ENCODE measurements at places on chromosomes 6 and 20.

DNA sequence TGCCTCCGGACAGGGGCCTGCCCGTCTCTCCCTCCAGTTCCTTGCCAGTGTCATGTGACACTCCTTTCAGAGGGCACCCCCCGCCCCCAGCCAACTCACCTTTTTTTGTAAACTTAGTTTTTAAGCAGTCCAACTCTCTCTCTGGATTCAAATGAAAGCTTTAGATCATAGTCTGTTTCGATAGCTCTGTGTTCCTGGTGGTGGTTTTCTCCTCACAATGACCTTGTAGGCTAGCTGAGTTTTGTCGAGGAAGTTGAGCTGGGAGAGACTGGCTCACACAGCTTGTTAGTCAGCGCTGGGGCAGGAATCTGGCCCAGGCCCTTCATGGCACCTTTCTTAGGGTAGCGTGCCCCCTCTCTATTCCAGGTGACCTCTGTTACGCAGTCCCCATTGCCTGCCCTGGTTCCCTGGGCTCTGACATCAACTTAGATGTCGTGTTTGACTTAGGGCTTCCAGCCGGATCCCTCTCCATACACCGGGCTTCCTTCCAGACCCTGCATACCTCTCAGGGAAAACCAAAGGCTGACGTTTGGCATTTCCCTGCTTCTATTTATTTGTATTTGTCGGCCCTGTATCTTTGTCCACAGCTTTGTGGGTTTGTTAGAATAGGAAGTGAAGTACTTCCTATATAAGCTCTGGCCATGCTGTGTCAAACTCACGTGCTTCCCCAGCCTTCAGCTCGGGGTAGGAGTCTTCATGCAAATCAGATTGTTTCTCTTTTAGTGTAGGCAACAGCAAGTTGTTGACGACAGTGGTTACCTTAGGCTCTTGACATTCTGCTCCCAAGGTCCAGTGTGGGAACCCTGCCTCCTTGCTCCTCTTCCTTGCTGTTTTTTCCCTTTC lies 12.7 kb downstream of the IGF2R start:
- DNase-seq = no peak

- DNase-seq = no peak
These were observed 70.4 kb downstream of the JAG1 start for GRCh38 chr20:10603378-10603777.

DNA sequence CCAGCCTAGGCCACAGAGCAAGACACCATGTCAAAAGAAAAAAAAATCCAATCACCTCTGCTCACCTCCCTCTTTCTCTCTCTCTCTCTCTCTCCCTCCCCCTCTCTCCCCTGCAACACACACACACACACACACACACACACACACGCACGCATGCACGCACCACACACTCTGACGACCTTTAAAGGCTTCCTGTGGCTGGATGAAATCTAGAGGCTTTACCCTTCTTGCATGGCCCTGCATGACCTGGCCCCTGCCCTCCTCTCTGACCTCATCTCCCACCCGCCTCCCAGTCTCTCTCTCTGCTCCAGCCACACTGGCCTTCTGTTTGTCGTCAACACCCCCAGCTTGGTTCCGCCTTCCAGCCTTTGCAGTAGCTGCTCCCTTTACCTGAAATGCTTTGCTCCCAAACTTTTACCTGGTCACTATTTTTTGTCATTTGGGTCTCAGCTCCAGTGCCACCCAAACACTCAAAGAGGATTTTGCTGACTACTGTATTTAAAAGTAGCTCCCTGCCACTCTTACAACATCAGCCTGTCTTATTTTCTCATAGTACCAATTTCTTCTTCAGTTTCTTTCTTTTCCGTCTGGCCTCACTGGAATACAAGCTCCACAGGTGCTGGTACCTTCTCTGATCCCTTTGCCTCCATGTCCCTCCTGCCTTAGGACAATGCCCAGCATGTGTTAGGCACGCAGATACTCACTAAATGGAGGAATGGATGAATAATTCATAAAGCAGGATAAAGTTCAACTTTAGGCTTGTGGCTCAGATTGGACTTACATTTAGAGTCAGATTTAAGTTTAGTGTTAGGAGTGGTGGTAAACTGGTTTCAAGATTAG lies 4.3 kb upstream of the LTA start:
- DNase-seq = no peak

- no peak for DNase-seq
These were observed 13.7 kb upstream of the UBE2V1 start for GRCh38 chr20:50126662-50127061.

- DNase-seq = no peak
These were observed 735 bp upstream of the MOG start for GRCh38 chr6:29656157-29656556.

DNA sequence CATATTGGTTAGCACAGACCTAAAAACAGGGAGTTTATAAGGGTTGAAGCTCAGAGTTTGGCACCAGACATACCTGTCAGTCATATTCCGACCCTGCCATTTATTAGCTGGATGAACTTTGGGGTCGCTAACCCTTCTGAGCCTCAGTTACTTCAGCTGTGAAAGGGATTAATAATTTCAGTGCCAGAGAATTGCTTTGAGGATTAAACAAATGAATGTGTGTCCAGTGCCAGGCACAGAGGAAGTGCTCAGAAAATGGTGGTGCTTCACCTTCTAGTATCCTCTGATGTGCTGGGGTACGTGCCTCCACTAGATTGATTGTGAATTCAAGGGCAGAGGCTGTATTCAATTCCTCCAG lies 4.1 kb upstream of the EPB41L1 start:
- no peak for DNase-seq

DNA sequence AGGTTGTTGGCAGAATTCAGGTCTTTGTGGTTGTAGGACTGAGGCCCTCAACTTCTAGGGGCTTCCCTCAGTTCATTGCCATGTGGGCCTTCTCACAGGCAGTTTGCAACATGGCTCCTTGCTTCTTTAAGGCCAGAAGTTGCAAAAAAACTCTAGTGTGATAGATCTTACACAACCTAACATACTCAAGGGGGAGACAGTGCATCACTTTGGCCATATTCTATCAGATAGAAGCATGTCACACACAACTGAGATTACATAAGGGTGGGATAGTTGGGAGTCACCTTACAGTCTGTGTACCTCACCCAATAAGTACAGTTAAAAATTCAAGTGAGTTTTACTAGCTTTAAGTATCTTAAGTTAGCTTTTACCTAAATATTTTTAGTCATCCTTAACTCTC lies 1.6 kb downstream of the SIRPD start:
- no peak for DNase-seq

DNA sequence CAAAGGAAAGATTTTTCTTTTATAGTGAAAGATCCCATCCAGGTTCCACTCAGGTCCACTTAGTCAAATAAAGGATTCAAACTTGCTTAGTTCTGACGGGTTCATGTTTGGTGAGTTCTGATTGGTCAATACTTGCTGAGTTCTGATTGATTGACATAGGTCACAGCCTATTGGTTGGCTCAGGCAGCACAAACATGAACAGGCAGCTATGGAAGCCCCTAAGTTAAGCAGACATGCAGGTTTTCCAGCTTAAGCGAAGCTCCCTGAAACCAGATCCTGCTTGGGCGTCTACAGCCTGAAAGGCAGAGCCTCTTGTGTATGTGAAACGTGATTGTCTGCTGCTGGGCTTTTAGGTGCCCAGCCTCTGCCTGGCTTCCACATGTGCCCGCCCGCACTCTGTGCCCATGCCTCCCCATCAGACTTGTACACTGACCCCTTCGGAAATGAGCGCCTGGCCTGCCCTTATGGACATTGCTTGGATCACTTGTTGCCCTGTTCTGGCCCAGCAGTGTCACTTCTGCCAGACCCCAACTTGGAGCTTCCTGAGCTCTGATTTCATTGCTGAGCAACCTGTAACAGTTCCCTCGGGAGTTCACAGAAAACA lies 45.4 kb upstream of the ECI2 start:
- no peak for DNase-seq

- no peak for DNase-seq
These were observed 1.0 kb upstream of the SPATA2 start for GRCh38 chr20:49916146-49917002.

DNA sequence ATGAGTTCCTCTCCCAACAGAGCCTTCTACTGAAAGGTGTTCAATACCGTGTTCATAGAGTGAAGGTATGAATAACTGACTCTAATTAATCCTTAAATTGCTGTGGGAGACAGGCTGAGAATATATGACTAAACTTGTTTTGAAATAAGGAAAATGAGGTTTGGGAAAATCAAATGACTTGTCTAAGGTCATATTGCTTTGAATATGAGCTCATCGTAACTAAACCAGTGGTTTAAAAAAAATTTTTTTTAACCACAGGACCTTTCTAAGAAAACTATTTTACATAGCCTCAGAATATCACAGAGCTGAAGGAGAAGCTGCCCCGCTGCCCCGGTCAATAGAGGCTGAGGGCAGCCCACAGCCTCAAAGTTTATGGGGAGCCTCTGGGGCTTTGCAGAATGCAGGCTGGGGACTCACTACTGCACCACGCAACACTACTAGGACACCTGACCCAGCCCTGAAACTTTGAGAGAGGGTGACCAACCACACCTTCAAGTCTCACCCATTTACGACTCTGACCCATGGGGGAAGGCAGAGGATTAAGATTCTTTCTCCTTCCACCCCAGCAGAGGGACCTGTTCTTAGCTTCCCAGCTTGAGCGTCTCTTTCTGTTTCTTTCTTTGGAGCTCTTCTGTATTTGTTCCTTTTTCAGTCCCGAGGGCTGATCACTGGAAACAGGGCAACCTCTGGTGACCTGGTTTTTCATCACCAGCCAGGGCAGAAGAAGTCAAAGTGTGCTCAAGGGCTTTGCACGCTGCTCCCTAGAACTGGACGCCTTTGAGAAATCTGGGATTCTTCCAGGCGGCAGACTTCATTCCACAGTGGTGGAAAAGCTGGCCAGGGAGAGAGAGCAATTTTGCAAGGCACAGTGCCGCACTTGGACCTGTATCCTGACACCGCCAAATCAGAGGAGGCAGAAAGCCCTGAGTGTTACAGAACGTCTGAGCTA lies 220.2 kb downstream of the ATXN1 start:
- DNase-seq = no peak

DNA sequence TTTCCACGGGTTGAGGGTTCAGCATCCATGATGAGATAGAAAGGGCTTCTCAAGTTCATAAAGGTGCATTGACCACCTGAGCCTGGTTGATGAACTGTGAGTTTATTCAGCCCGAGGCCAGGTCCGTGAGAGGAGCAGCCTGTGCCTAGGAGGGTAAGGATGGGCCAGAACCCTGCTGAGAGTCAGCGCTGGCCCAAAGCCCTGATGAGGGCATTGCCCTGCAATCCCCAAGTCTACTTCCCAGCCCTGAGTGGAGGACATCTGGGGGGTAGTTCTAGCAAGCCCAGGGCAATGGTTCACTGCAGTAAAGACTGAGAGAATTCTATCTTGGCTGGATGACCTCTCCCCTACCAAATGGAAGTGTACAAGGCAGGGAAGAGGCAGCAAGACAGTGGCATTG lies 123.3 kb upstream of the NXT1 start:
- DNase-seq = no peak

- no peak for DNase-seq
These were observed 114.2 kb upstream of the BEND6 start for GRCh38 chr6:56840467-56841380.

DNA sequence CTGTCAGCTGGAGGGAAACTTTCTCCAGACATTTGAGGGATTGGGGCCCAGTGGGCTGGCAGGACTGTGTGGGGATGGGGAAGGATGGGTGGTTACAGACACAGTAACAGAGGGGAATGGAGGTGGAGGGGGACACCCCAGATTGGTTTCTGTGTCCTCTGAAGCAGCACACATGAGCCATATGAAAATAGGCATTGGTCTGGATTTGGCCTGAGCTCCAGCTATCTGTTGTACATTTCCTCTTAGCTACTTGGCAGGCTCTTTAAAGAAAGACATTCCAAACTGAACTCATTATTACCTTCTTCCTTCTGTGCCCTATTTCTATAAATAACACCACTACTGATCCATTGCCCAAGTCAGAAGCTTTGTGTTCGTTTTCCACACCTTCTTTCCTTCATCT lies 72.0 kb upstream of the PRL start:
- DNase-seq = no peak

GRCh38 chr20:39941245-39941644 lies 747.8 kb downstream of the MAFB start:
- no peak for DNase-seq

DNA sequence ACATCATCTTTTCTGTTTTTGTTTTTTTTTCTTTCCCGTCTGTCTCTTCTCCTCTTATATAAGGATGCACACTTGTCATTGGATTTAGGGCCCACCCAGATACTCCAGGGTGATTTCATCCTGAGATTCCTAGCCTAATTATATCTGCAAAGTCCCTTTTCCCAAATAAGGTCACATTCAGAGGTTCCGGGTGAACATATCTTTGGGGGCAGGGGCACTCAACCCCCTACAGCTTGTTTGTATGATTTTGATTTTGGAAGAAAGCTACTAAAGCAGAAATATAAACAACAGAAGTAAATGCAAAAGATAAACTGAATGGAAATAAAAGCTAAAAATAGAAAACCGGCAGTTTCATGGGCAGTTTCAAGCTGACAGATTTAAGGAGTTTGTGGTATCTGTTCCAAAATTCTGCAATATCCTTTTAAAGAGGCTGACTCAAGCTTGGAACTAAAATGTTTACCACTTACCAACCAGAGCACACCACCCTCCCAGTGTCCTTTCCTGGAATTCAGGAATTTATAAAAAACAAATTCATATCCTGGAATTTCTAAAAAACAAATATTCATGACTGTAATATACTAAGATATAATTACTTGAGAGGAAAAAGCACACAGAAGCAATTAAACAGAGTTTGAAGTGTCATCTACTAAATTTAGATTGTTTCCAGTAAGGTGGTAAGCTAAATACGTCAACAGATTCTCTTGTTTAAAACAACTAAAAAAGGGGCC lies 100.0 kb upstream of the CARMIL1 start:
- no peak for DNase-seq

DNA sequence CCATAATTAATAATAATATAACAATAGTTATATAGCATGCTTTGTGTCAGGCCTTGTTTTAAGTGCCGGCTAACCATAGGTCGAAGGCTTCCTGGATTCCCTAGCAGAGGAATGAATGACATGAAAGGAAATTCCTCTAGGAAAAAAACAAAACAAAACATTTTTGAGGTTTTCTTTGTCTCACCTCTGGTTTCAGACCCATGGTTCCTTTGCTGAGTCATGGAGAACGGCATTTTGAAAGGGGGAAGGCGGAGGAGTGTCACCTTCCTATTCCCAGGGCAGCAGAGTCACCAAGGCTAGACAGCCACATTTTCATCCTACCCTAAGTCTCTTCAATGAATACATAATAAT lies 25.3 kb upstream of the CCND3 start:
- DNase-seq = no peak

DNA sequence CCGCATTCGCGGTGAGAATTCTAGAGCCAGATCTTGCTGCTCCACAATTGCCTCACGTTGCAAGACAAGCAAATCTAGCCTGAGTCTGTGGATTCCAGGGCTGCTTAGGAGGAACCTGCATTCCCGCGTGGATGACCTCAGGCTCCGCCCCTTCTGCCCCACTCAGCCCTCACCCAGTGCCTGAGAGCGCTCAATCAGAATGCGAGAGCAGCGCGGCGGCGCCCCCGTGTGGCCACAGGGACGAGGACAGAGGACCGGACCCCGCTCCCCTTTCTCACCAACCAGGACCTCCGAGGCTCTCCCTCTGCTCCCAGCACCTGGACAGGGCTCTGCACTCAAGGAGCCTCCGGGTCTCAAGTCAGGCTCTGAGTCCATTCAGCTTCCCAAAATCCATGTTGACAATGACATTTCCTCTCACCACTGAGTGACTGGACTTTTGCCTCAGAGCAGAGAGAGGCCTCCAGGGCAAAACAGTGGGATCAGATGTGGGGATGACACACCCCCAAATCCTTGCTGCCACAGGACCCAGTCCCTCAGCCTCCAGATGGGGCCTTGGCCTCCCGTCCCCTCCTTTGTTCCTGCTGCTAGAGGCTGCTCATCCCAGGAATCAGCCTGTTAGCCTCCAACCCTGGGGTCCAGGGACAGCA lies 52.0 kb downstream of the RPP21 start:
- DNase-seq = peak; percentile 76
